ENCODE measurements at places on chromosomes 3 and 15.

DNA sequence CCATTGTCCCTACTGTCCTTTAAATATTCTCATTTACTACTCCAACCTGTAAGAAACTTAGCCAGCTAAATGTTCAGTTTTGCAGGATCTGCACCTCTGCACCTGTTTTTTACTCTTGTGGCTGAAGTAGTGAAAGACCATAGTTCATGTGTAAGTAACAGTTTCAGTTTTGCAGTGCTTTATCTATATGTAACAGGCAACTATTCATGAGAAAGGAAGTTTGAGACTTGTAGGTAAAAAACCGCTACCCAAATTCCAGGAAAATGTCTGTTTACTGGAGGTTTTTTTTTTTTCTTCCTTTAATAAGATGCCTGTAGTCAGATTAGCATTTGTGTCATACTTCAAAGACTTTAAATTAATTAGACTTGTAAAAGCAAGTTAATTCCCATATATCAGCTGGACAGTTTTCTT, 25.4 kb upstream of the MBNL1 start:
- no peak for DNase-seq

- no peak for DNase-seq
These were observed 112.1 kb downstream of the LRRK1 start for GRCh38 chr15:101031213-101031612.

GRCh38 chr15:28892789-28893610, 7.2 kb downstream of the APBA2 start:
- DNase-seq, result no peak

GRCh38 chr15:45442507-45443135, 64.3 kb upstream of the GATM start:
- no peak for DNase-seq

- no peak for DNase-seq
These were observed 100.7 kb downstream of the ARPP21 start for GRCh38 chr3:35739964-35740527.

DNA sequence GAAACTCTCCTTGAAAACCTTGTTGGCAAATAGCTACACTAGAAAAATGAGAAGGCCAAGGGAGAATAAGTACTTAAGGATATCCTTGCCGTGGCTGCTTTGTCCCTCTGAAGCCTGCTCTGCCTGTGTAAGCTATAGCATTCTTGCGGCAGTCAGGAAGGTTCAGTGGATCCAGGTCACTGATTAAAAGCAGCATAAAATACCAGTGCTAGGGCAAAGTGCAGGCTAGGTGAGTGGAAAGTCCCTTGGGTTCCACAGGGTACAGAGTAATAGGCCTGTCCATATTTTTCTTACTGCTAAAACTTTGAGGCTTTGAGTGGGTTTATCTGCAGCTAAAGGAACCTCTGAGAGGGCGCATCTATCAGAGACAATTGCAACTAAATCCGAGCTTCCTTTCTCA, 10.3 kb downstream of the CXCR6 start:
- DNase-seq, result no peak

GRCh38 chr15:92900731-92901071, 577 bp downstream of the CHD2 start:
- no peak for DNase-seq

GRCh38 chr3:11088831-11089230, 65.5 kb upstream of the HRH1 start:
- no peak for DNase-seq

- DNase-seq, result peak; percentile 32
These were observed 30.3 kb downstream of the ARL14 start for GRCh38 chr3:160707187-160707794.

DNA sequence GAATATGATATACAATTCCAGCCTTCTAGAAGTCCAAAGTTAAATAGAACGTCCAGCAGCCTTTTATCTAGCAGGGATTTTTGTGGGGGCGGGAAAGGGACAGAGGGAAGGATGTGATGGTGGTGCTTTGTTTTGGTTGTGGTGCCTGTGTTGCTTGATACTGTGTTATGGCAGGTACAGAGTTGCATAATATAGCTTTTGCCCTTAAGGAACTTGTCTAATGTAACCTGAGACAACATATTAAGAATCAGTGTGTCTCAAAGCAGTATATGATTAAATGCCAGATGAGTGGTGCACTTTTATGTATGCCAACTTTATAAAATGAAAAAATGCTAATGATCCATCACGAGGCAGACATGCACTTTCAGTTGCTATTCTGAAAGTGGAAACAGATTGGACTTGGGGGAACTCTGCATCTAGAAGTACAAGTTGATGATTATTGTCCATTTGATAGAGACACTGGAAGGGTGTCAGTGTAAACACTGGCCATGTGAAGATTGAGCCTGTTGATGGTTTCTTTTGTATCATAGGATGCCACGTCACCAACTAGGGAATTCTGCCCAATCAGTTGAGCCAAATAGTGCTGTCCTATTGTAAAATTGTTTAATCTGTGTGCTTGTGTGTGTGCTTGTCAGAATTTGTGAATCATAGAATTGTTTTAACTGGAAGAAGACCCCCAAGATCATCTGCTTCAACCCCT, 23.0 kb downstream of the NEO1 start:
- no peak for DNase-seq

DNA sequence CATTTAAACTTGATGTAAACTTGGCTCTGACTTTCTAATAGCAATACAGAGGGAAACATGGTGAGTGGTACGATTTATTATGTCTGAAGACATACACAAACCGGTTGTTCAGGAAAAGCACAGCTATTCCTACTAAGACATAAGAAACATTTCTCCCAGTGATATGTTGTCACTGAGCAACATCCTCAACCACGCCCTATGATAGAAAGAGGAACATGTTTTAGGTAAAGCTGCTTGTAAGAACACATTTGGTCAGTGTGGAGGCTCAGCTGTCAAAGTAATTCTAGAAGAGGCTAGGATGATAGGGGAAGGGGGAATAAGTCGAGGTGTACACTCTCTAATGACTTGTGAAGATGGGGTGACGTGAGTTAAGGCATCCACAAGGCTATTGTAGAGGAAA, 42.7 kb upstream of the B3GNT5 start:
- peak; percentile 83 for DNase-seq

- DNase-seq, result no peak
These were observed 163.1 kb downstream of the FMN1 start for GRCh38 chr15:33031324-33031821.

GRCh38 chr3:63979093-63979885, 44.0 kb downstream of the PSMD6 start:
- DNase-seq, result peak; percentile 49

- no peak for DNase-seq
These were observed 6.0 kb downstream of the CCDC80 start for GRCh38 chr3:112634786-112635541.

DNA sequence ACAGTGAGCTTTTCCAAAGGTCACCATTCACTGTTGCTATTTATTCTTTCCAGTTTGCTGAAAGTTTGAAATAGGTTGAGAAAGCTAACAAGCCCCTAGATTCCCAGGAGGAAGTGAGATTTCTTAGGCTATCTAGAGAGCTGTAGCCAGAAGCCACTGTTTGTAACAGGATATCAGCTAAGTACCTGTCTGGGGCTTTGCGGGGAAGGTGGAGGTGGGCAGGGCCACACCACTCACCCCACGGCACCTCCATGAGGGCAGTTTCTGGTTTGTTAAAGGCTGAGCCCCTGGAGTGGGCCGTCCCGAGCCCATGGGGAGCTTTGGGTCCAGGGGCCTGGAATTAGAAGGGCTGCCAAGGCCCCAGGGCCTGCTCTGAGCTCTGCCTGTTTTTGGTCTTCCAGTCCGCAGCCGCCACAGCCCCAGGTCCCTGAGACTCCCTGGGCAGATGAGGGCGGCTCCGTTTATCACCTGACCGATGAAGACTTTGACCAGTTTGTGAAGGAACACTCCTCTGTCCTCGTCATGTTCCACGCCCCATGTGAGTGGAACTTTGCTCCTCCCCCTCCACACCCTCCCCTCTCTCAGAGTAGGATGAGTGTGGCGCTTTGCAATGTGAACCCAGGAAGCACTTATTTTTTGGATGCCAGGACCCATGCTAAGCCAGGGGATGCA, 63.4 kb downstream of the PDIA5 start:
- DNase-seq, result no peak

DNA sequence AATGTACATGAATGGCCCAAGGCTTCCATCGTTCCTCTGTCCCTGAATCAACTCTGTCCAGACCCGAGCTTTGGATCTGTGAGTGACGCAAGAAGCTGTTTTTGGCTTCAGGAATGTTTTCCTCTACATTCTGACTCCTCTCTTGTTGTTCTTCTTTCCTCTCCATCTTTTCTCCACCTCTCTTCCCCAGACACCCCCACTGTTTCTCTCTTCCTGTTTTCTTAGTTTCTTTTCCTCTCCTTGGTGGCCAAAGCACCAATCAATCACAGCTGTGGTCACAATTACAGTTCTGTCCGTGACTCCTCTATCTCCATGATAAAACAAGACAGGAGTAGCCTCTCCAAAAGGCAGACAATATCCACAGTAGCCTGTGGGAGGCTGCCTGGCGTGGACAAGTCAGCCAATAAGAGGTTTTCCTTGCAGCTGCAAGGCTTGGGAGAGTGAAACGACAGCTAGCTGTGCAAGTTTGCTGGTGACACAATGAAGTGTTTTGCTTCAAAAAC, 4.9 kb upstream of the TMEM212 start:
- DNase-seq, result peak; percentile 39

GRCh38 chr3:106839576-106840280, 537.5 kb upstream of the CCDC54 start:
- no peak for DNase-seq

All from CD14-positive monocyte (primary cell).